Erythroblast (primary cell): ENCODE measurements at places on chromosomes 5 and 9.
A peak's percentile ranks its signal among the peaks of the same experiment; 100 is the strongest.

- DNase-seq: peak; percentile 26
Observed at GRCh38 chr9:133188006-133188842, 20.8 kb downstream of the OBP2B start.

- peak; percentile 85 for DNase-seq
Observed at GRCh38 chr5:136094189-136094912, 38.3 kb upstream of the SMAD5 start.

DNA sequence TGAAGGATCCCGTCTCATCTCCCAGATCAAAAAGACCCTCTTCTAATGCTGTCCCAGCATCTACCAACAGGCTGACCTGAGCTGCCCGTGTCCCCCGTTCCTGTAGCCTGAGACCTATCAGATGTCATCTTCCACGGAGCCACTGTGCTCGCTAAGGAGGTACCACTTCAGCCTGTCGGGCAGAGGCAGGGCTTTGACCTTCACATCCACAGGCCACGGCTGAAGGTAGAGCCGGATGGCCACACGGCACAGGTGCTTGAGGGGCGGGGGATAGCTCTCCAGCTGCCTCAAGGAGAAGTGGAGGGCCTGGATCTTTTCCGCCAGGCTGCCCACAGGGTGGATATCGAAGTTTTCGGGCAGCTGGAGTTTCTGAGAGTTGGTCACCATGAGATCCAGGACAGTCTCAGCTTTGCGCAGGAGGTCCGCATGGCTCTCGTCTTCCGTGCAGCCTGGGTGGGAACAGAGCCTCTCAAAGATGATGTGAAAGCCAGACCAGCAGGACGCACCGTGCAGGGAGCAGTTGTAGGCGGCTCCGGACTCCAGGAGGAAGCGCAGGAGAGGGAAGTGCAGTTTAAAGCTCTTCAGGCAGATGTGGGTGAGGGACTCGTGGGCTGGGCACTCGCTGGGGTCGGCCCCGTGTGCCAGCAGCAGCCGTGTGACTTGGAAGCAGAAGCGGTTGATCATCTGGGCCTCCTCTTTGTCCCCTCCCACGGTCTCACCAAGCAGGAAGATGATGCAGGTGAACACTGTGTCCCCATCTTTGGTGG lies 4.1 kb downstream of the ASB6 start:
- DNase-seq: no peak

GRCh38 chr5:32302835-32303754 lies 9.6 kb downstream of the MTMR12 start:
- DNase-seq: no peak

DNA sequence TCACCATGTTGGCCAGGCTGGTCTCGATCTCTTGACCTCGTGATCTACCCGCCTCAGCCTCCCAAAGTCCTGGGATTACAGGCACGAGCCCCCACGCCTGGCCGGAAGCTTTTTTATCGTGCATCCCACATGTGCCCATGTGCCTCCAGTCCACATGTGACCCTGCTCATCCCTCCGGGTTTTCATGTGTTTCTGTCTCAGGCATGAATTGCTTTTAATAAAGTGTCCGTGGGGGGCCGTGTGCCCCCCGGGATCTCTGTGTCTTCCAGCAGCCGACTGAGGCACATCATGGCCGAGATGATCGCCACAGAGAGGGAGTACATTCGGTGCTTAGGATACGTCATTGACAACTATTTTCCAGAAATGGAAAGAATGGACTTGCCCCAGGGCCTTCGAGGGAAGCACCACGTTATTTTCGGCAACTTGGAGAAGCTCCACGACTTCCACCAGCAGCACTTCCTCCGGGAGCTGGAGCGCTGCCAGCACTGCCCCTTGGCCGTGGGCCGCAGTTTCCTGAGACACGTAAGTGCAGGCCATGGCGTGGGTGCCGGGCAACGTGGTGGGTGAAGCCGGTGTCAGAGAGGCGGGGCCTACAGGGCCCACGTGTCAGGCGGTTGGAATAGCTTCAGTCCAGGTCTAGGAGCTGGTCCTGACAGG lies 22.1 kb upstream of the LRRC14B start:
- no peak for DNase-seq

GRCh38 chr5:157288405-157289163 lies 22.7 kb downstream of the CYFIP2 start:
- DNase-seq: peak; percentile 82

- no peak for DNase-seq
Observed at GRCh38 chr5:10660135-10660534, 96.3 kb downstream of the ANKRD33B start.

- no peak for DNase-seq
Observed at GRCh38 chr9:17744786-17745185, 165.9 kb downstream of the SH3GL2 start.
